Activated CD4-positive, alpha-beta T cell treated with anti-CD3 and anti-CD28 coated beads, Interleukin-2, Interleukin-6, amounts not matched to agents 100 ng/mL and 50 ng/mL, durations not matched to agents 16 hours and 8 hours (primary cell): ENCODE measurements at places on chromosomes 5 and 9.

DNA sequence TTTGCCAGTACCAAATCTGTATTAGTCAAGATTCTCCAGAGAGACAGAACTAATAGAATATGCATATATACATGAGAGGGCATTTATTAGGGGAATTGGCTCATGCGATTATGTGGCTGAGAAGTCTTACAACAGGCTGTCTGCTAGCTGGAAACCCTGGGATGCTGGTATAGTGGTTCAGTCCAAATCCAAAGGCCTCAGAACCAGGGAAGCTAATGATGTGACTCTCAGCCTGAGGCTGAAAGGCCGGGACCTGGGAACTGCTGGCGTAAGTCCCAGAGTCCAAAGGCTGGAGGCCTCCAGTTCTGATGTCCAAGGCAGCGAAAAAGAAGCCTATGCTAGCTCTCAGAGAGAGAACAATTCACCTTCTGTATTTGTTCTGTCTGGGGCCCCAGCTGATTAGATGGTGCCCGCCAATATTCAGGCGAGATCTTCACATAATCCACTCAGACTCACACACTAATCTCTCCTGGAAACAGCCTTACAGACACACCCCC is 84.1 kb downstream of the KIAA1958 start:
- DNase-seq = no peak

DNA sequence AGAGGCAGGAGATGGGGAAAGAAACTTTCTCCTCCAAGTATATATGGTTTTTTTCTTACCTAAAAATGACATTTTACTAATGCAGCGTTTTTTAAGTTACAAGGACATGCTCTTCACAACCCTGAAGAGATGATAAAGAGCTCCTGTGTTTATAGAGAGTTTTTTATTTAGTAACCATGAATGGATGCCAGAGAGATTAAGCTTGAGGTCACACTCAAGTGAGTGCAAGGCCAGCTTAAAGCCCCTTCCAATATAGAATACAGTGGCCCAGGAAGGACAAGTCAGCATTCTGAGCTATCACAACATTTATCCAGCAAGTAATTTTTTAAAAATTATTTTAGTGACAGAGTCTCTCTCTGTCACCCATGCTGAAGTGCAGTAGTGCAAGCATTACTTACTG is 6.7 kb upstream of the HAVCR2 start:
- DNase-seq = no peak

GRCh38 chr9:99720455-99721050 is 101.1 kb upstream of the NR4A3 start:
- peak; percentile 45 for DNase-seq

DNA sequence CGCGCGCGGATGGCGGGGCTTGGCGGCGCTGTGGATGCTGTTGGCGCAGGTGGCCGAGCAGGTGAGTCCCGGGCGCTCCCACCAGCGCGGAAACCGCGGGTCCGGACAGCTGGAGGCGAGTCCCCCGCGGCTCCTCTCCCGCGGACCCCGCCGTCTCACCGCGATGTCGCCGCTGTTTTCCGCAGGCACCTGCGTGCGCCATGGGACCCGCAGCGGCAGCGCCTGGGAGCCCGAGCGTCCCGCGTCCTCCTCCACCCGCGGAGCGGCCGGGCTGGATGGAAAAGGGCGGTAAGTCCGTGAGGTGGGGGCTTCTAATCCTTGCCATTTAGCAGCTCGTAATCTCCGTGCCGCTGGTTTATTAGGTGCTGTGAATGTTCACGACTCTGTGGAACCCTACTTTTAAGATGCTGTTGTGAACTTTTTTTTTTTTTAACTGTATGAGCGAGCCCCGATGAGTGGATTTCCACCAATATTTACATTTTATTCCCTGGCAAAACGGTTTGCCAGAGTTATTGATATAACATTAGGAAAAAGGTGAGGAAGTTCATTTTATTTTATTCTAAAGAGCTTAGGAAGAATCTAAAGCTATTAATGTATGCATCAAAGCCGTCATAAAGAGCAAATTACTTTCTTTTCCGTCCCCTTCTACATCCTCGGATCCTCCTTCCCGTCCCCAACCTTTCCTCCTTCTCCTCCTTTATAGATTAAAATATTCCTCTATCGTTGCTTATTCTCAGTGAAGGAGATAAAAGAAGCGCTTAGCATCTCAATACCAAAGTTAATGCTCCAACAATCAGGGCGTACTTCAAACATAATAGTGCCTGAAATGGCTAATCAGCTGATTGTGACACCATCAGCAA is 579 bp downstream of the ADAMTS16 start:
- DNase-seq = no peak

DNA sequence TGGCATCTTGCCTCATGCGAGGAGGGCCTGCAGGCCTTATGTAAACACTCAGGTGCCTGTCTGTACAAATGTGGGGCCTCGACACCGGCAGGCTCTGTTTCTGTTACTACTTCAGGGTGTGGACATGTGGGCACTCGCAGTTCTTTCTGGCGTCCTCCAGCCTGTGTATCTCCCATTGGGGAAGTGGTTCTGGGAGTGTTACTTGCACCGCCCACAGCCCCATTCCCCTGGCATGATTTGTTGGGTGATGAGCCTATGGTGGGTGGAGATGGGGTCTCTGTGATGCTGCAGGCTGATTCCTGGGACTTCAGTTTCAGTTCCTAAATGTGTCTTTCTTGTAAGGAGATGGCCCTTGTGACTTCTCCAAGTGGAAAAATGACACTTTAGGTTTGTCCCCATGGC is 82.1 kb upstream of the PITX1 start:
- DNase-seq = no peak

- peak; percentile 31 for DNase-seq
Measured at GRCh38 chr9:133114886-133115603, 6.0 kb downstream of the RALGDS start.

- no peak for DNase-seq
Measured at GRCh38 chr5:34806532-34806931, 32.4 kb upstream of the TTC23L start.

- DNase-seq = no peak
Measured at GRCh38 chr9:133496861-133497842, 18.3 kb upstream of the SLC2A6 start.
